Omental fat pad (tissue), 4 donors: ENCODE measurements at places on chromosomes 2 and 18. TPM values are rescaled to one million over a fixed set of nuclear protein-coding genes. Genes with fewer than 3 reads are reported as not detected.

Gene GPBAR1
- total RNA-seq = 44.3 TPM

- no peak for DNase-seq
These were observed 70.7 kb downstream of the TBC1D8 start for GRCh38 chr2:101080211-101081068.

GRCh38 chr2:159382447-159383028 is 96.0 kb upstream of the WDSUB1 start:
- DNase-seq = no peak

Gene CRYGC
- not detected for total RNA-seq

DNA sequence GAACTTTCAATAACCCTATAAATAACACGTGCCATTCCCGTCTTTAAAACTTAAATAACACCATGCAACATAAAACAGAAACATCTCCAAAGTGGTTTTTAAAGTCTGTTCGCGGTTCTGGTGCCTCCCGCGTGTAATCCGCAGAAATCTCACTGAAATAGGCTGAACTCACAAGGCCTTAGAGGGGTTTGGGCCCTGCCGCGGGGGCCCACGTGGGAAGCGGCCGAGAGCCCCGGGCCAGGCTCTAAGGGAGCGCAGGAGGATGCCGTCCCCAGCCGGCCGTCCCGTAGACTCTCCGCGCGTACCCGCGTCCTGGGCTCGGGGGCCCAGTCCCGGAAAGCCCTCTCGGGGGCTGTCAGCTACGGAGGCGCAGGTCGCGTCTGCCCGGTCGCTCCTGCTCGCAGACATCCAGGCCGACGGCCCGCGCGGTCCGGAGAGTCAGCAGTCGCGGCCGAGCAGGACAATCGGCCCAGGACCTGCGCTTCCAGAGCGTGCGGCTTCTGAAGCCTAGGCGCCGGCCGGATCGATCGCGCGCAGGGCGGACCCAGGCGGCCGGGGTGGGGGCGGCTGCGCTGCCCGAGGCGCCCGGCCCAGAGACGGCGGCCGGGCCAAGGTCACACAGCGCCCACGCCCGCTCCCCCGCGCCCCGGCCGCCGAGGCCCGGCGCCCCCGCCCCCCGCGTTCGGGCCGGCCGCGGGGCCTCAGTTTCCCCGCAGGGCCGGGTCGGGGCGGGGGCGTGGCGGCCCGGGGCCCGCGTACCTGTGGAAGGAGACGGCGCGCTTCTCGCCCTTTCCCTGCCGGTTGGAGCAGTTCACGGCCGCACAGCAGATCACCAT is 558 bp downstream of the THAP4 start:
- no peak for DNase-seq

GRCh38 chr2:47034973-47035609 is 119.5 kb upstream of the MCFD2 start:
- no peak for DNase-seq

Gene UPP2
- total RNA-seq = not detected

- DNase-seq = no peak
These were observed 42.1 kb downstream of the TPGS2 start for GRCh38 chr18:36786686-36787085.

Gene ZNF804A
- total RNA-seq = 0.60 TPM

Gene SPATA3
- total RNA-seq = not detected

GRCh38 chr2:189900726-189901125 is 116.5 kb downstream of the PMS1 start:
- no peak for DNase-seq

- DNase-seq = no peak
These were observed 273.8 kb upstream of the LYPD1 start for GRCh38 chr2:132943829-132944228.

Gene OR6B2
- not detected for total RNA-seq

Gene COBLL1
- 38.1 TPM for total RNA-seq

GRCh38 chr2:33598561-33599174 is 431 bp downstream of the FAM98A start:
- DNase-seq = no peak

Gene GALNT13
- total RNA-seq = 1.8 TPM

DNA sequence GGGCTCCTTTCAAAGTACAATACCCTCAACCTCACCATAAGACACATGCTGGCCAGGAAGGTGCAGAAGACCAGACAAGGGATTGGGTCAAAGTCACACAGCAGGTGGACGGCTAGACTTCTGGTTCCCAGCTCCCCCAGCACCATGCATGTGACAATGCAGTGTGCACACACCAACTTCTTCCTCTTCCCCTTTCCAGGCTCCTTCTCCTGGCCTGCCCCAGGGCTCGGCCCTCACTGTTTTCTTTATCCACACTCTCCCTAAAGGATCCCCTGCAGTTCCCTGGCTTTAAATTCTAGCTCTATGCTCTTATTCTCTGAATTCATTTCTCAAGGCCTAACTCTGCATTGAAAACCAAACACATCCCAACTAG is 82.3 kb downstream of the LOXHD1 start:
- no peak for DNase-seq

- no peak for DNase-seq
These were observed 1.8 kb downstream of the SERPINB13 start for GRCh38 chr18:63588909-63589308.

- DNase-seq = peak; percentile 43
These were observed 122.9 kb downstream of the ATAD2B start for GRCh38 chr2:23803965-23804542.

GRCh38 chr18:25247725-25248124 is 104.2 kb downstream of the ZNF521 start:
- DNase-seq = no peak

- DNase-seq = no peak
These were observed 92.7 kb downstream of the PIK3C3 start for GRCh38 chr18:42047721-42048120.

DNA sequence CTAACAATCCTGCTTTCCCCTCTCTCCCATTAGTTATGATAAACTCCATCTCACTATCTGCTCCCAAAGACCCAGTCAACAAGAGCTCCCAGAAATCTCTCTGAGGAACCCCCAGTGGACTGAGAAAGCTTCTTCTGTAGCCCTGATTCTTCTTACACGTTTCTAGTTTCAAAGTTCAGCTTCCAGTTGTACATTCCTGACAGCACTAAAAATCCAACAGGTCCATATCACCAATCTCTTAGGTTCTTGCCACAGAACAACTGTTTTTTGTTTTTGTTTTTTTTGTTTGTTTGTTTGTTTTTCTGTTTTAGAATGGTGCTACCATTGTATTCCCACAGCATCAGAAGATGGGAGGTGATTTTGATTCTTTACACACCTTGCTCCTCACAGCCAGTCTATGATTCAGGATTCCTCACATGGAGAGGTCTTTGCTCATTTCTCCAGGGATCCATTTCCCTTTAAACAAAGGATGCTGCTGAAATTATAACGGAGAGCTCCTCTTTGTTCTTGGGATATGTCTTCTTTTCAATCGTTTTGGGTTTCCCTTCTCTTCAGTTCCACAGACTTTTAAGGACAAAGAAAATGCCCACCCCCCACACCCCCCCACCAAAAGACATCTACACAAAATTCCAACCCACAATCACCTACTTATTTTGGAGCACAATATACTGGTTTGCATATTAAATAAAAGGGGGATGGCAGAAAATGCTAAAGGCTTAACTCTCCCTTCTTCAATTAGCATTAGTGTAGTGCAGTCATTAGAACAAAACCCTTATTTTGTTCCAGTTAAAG is 56.0 kb upstream of the COBLL1 start:
- DNase-seq = no peak

Gene C2orf92
- 14.4 TPM for total RNA-seq

Gene TOGARAM2
- total RNA-seq = 0.19 TPM

Gene SULT1C2
- 0.28 TPM for total RNA-seq

DNA sequence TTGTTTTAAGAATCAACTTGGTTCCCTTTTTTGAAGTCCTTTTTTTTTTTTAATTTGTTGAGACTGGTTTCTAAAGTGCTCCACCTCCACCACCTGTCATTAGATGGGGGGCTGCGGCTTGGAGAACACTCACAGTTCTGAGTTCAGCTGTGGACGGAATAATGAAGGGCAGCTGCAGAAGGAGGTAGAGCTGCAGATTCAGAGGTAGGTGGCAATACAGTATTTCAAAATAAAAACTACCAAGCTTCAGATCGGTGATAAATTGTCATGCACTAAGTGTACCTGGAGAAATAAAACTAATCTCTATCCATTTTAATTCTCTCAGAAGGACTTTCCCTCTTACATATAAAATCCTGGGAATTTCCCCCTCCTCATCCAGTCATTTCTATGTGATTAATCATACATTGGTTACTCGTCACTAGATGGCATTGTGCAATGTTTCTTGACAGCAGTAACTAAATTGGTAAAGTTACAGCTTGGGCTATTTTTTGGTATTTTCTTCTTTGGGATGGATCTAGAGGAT is 81.1 kb upstream of the SLC39A10 start:
- DNase-seq = no peak

- no peak for DNase-seq
These were observed 110.0 kb upstream of the ARL4C start for GRCh38 chr2:234606896-234607295.

DNA sequence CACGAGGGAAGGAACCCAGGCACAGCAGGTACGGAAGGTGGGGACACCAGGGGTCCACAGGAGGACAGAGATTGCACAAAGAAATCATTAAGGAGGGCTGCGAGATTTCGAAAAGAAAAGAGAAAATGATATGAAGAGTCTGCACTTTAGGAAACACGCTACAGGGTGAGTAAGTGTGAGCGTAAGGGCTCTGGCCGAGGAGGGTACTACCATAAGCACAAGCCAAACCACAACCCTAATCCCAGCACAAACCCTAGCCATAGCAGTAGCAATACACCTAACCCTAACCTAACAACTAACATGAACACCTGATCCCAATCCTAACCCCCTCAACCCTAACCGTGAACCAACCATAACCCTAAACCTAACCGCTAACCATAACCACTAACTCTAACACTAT is 104.0 kb downstream of the ZNF516 start:
- DNase-seq = no peak

Gene DNMT3A
- 8.7 TPM for total RNA-seq

GRCh38 chr2:158928965-158929364 is 39.5 kb upstream of the TANC1 start:
- DNase-seq = no peak

DNA sequence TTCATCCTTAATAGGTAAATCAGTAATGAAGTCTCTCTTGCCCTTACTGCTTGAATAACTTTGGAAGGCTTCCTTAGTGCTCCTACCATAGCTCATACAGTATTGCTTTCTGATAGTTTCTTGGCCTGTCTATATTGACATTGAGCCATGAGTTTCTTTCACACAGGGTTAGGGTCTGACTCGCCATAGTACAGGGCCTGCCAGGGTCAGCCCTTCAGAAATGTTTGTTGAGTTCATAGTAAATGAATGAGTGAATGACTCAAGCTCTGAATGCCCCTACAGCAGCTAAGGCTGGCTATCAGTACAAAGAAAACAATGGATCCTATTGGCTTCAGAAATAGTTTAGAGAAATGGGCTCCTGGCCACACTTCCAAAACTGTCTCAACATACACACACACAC is 65.0 kb upstream of the LRATD1 start:
- no peak for DNase-seq

DNA sequence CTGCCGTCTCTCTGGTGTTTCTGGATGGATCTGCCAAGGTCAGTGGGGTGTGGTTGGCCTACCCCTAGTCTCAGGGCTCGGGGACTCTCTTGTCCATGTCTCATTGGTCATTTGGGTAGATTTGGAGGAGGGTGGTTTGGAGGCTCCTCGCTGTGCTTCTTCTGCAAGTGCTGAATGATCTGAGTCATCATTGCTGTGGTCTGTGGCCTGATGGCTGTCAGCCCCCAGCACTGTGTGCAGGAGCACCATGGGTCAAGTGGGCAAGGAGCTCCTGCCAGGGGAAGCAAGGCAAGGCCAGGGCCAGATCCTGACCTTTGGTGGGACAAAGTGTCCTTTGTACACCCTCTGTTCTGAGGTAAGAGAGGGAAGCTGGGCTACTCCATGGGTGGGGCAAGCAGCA is 221.8 kb downstream of the FHOD3 start:
- DNase-seq = no peak

Gene RTP5
- total RNA-seq = 0.96 TPM

DNA sequence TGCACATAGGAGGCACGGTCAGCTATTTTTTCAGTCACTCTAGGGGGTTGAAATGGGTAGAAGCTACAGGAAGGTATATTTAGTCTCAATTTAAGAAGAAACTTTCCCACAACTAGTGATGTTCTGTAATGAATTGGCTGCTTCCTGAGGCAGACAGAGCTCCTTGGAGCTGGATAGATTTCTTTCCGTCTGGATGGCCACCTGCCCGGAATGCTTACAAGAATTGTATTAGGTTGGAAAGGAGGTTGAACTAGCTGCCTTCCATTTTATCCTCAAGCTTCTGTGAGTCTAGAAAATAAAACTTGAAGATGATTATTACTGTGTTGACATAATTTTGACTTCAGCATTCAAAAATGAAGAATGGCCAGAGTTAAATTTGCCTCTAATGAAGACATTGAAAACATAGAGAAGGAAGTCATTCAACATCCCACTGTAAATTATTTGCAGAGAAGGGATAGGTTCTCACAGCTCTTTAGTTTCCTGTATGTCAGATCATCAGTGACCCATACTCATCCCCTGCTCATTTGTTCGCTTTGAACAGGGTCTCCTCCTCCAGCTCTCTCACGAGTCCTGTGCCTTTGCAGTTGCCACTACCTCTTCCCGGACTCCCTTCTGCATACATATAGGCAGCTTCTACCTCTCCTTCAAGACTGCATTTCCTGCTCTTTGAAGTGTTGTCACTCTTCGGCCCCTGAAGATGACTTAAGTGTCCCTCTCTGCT is 88.8 kb downstream of the CRIM1 start:
- no peak for DNase-seq

DNA sequence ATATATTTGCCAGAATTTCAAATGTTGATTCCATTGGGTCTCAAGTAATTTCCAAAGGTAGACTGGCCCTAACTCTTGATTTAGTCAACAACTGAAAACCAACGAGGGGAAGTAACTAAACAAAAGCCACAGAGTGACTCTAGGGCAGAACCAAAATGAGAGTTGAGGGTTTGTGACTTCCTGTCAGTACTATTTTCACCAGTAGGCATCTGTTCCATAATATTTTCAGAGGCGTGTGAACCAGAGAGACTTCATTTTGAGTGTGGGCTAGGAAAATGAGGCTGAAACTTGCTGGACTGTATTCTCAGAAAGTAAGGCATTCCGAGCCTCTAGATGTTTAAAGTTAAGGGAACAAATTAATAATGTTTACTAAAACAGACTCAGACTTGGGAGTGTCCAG is 70.6 kb downstream of the GDF7 start:
- no peak for DNase-seq

- DNase-seq = no peak
These were observed 77.8 kb downstream of the PDCL3 start for GRCh38 chr2:100640431-100641124.
